ENCODE measurements at places on chromosomes 16 and 17.

- no peak for DNase-seq
Measured at GRCh38 chr17:78601577-78602190, 24.5 kb upstream of the DNAH17 start.

- peak; percentile 100 for DNase-seq
Measured at GRCh38 chr17:76252040-76252954, 12.0 kb upstream of the RNF157 start.

DNA sequence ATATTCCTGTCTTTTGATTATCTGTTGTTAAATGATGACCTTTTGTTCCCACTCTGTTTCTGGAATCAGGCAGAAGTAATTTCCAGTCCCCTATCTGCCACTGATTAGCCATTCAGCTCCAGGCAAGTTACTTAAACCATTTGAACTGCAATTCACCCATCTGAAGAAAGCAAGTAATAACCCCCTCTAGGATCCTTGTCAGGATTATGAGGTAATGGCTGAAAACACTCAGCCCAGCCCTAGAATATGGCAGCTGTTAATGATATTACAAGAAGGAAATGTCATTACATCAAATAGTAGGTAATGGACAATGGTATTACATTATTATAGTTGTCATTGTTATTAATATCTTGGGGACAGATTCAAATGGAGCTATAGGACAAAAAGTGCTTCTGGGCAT, 16.0 kb upstream of the SLC47A1 start:
- no peak for DNase-seq

DNA sequence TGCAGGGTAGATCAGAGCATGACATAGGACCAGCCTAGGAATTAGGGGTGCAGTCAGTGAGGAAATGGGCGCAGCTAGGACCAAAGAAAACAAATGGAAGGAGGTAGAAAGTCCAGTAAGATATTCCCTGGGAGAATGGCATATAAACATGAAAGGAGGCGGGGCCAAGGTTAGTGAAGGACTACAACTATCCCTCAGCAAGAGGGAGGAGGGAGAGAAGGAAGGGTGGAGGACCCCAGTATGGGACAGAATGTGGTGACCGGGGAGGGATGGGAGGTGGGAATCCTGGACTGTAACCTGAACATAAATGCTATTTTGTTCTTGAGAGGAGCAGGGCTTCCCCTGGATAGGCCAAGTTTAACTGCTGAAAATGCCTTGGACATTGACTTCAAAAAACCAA, 22.8 kb downstream of the ITGB3 start:
- no peak for DNase-seq

- no peak for DNase-seq
Measured at GRCh38 chr16:28237754-28238357, 26.1 kb upstream of the XPO6 start.

- DNase-seq = peak; percentile 88
Measured at GRCh38 chr16:30377812-30378235, 3.2 kb downstream of the MYL11 start.

DNA sequence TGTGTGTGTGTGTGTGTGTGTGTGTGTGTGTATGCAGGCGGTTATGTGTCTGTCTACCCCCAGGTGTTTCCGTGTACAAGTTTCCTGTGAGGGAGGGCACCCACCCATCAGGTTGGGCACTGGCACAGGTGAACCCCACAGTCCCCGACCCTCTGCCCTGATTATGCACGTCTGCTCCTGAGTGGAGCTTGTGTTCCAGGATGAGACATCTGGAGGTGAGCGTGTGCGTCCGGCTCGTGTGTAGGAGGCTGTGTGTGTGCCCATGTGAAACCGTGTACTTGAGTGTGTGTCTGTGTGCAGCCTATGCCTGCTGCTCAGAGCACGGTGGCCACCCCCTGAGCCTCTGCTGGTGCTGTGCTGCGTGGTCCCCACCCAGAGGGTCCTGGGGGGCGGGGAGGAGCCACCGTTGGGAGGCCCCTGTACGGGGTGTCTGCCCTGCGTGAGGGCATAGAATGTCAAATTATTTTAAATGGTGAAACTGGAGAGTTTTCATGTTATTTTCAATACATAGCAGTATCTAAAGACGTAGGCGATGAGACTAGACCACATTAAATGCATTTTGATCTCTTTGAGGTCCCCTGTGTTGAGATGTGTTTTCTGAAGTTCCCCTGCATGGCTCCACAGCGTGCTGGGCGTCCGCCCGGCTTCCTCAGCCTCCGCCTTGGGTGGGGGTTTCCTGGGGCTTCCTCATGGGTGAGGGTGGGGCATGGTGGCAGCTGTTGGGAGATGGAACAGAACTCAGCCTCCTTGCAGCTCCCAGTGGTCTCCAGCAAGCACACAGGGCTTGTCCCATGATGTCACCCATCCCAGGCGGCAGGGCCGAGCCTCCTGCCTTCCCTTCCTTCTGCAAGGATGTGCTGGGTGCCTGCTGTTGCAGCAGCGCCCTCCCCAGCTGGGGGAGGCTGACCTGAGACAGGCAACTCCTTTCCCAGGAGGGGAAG, 43.4 kb downstream of the KCNJ12 start:
- no peak for DNase-seq

- no peak for DNase-seq
Measured at GRCh38 chr17:50432125-50432762, 6.2 kb downstream of the ACSF2 start.

GRCh38 chr17:76014925-76015261, 12.2 kb downstream of the EVPL start:
- no peak for DNase-seq

GRCh38 chr16:19265380-19265930, 20.1 kb upstream of the CLEC19A start:
- DNase-seq = no peak

DNA sequence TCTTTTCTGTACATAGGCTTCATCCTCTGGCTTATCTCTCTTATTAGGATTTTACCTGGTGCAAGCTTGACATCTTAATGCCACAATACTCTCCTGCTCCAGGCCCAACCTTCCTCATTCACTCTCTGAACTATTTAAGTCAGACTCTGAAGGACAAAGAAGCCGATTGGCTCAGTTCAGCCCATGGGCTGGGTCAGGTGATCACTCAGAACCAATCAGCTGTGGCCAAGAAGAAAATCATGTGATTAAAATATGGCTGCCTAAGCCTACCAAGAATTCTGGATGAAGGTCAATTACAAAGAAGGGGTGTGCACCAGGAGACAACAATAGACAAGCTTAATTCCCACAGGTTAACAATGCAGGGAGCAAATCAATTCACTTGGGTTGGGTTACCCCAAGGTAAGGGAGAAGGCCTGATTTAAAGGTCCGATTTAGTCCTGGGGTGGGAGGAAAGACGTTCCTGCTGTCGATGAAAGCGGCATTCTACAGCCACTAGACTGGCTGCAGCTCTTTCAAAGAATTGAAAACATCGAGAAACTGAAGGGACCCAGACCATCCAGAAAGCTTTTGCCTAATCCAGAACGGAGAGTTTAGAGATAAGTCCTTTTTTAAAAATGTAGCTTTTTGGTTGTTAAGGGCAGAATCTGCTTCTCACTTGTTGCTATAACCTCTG, 42.9 kb upstream of the NFAT5 start:
- DNase-seq = peak; percentile 32

DNA sequence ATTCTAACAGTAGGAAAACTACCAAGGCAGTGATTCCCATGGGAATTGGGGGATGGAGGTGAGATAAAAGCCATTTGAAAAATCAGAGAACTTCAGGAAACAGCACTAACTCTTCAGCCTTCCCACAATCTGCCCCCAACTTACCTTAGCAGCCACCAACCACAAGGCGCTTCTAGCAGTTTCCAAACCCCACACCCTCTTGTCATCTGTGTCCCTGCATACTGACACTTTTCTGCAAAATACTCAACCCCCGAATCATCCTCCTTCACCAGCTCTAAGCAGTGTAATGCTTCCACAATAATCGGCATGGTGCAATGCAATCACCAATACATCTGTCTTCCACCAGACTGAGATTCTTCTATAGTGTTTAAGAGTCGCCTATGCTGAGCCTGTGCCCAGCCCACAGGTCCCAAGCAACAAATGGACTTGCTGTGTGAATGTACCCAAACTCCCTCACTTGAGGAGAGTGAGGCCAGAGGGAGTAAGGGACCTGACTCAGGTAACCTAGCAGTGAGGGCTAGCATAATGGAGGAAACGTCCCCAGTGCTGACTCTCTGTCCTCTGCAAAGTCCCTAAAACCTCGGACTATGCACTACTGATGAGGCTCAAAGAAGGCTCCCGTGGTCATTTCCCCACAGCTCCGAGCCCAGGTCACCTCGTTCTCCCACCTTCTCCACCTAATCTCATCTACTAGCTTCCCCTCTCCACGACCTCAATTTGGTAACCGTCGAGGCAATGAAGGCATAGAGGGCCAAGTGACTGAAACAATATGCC, 943 bp downstream of the DYNC1LI2 start:
- DNase-seq = peak; percentile 13

DNA sequence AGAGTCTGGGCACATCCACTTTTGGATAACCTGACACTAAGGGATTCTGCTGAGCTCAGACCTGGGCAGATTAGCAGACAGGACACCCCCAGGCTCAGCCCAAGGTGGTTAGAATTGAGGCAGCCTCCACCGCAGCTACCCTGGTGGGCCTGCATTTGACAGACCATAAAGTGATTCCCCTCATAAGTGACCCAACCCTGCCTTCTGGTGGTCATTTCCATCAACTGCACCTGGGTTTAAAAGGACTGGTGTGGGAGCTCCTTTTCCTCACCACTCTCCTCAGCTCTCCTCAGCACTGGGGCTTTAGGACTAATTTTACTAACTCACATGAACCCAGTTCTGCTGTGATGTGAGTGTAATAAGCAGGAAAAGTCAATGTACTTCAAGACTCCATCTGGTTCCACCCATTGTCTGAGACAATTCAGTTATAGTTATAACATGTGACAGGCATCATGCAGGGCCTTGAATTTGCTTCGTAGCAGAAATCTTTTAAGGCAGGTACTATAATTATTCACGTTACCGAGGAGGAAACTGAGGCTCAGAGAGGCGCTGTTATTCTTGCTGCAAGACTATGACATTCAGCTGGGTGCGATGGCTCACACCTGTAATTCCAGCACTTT, 42.5 kb downstream of the MYH3 start:
- peak; percentile 63 for DNase-seq

- peak; percentile 65 for DNase-seq
Measured at GRCh38 chr17:42067371-42068091, 17.1 kb upstream of the C17orf113 start.

DNA sequence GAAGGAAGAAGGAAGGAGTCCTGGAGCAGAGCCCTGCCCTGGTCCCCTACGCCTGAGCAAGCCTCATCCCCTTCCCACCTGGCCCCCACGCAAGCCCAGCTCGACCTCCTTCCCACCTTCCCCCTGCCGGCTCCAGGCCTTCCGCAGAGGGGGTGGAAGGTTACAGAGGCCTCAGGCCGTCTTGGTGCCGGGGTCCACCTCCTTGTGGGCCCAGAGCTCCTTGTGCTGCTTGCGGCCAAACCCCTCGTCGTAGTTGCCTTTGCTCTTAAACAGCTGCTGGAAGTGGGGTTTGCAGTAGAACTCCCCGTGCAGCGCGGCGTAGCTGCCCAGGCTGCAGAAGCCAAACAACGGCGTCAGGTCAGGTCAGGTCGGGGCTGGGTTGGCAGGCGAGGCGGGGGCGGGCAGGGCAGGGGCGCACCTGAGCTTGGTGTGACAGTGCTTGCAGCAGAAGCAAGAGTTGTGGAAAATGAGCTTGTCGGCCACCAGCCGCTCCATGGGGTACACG, 1.5 kb downstream of the LIMD2 start:
- no peak for DNase-seq

DNA sequence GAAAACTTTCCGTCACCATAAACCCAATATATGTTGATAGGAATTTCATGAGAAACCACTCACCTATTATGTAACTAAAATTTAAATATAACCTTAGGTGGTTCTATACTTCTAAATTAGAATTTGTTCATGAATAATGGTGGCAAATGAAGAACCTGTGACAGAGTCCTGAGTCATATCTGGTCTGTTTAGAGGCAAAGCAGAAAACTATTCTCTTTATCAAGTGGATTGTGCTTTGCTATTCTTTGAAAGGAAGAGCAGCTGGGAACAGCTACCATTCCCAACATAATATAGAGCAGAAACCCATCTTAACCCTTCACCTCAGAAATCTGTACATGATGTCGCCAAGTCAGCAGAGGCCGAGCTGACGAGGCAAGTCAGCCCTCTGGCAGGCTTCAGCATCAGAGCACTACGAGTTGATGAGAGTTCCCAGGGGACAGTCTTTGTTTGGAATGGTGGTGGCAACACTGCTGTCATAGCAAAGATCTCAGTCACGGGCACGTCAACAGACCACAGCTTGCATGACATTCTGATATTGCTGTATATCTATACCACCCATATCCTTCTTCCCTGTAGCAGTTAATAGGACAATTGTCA, 631.9 kb upstream of the CA10 start:
- no peak for DNase-seq

DNA sequence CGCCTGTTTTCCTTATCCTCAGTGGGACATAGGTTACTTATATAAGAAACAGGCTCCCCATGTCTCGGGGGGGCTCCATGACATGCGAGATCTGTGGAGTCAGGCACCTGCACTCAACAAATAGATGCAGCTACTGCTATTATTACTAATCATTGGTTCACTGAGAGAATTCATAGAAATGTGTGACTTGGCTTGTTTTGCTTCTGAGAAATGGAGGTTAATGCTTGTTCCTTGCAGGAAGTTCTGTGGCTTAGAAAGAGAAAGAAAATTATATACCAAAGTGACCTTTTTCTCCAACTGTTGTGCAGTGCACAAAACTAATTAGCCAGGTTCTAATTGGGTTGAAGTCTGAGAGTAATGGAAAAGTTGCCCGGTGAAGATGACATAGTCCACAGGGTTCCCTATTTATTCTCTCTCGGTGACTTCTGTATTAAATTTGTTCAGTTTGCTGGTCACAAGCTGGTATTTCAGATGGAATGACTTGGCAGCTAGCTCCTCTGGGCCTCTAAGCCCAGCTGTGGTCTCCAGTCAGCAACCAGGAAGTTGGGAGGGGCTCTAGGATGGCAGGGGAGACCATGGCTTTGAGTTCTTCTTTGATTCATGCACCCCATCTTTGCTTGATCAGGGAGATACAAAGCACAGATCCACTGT, 17.6 kb upstream of the MAF start:
- no peak for DNase-seq

DNA sequence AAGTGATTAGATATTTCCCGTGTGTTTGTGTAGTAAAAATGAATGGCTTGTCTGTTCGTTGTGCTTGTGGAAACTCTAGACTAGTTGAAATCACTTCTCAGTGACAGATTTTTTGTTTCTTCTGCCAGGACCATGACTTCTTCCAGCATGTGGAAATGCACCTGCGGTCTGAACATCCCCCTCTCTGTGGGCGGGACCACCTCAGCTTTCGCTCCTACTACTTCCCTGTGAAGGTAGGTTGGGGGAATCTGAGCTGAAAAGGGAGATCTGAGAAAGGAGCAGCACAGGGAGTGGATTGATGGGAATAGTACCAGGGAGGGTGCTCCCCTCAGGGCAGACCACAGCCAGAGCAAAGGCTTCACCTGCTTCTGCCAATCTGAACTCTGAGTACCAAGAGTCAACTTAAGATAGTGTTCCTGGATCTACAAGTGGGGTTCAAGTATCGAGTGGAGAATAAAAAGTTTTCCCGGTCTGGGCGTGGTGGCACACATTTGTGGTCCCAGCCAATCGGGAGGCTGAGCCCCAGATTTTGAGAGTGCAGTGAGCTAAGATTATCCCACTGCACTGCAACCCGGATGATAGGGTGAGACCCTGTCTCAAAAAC, 47.5 kb downstream of the SF3B3 start:
- DNase-seq = no peak
